ENCODE measurements at places on chromosomes 2 and 18.
A peak's percentile ranks its signal among the peaks of the same experiment; 100 is the strongest.

GRCh38 chr2:38215993-38216392 is 140.0 kb upstream of the CYP1B1 start:
- no peak for DNase-seq

- no peak for DNase-seq
Observed at GRCh38 chr2:126866451-126866850, 32.2 kb upstream of the TEX51 start.

- no peak for DNase-seq
Observed at GRCh38 chr2:69021727-69022126, 8.7 kb downstream of the ANTXR1 start.

- peak; percentile 27 for DNase-seq
Observed at GRCh38 chr2:217851191-217852020, 151.4 kb downstream of the TNS1 start.

GRCh38 chr2:136111711-136112110 is 6.2 kb downstream of the CXCR4 start:
- no peak for DNase-seq

DNA sequence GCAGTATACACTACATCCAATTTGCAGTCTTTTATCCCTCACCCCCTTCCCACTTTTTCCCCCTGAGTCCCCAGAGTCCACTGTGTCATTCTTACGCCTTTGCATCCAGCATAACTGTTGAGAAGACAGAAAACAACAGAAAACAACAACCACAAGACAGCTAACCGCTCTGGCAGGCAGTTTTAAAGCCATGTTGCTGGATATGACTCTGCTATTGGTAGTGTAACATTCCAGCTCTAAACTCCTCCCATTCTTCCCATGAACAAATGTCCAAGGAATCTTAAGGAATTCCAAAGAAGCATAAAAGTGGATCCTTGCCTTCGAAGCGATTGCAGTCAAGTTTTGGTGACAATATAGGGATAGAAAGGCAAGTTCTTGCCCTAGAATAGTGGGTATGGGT is 599.1 kb downstream of the NYAP2 start:
- DNase-seq: no peak

DNA sequence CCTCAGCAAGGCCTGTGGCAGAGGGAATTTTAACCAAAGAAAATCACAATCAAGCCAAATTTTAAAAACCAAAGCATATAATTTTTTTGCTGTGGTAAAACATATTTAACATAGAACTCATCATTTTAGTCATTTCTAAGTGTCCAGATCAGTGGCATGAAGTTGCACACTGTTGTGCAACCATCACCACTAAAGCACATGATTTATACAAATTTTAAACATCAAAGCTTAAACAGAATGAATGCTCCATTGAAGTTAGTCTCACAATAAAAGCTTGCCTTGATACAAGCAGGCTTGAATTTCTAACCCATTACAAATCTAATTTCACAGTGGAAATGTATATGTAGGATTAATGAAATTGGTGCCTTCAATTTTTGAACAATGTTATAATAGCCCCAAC is 31.2 kb downstream of the FTCDNL1 start:
- peak; percentile 88 for DNase-seq

DNA sequence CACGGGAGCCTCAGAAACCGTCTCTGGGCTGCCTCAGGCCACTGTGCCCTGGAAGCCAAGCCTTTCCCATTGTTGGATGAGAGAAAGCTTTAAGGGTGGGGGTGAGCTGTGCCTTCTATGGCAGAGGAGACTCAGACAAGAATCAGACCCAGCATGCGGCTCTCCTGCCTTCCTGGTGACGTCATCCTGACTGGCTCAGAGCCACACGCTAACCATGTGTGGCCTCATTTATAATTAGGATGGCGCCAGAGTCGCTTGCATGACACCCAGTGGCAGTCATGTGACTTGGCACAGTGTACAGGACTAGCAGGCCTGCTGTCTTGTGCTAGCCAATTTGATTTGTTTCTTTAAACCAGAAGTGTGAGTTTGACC is 99.1 kb downstream of the SH3BP4 start:
- peak; percentile 90 for DNase-seq

- DNase-seq: no peak
Observed at GRCh38 chr2:69470911-69471310, 33.7 kb upstream of the NFU1 start.

DNA sequence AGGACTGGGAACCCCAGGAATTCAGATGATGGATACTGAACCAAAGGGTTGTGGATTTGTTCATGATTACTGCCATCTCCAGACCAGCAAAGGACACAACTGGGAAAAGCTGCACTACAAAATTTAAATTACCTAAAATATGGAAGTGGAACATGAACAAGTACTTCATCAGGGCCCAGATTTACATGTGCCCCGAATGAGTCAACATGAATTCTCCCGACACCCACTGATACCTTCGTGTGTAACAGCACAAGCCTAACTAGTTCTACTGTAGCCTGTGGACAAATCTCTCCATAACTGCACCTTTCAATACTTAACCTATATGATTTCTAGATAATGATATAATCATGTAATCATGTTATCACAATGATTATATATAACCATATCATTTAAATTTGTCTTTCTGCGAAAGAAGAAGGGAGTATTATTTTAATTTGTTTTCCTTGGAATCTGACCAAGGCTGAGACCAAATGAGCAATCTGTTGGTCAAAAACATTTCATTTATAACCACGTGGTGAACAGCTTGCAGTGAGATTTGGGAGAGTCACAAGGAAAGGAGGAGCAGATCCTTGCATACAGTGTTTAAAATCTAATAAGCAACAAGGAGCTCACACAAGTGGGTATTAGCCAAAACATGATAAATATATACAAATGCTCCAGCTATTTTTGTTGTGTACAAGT is 70.5 kb downstream of the CACNB4 start:
- no peak for DNase-seq

- DNase-seq: no peak
Observed at GRCh38 chr2:193703411-193703810, 1508.7 kb upstream of the TMEFF2 start.
